ENCODE measurements at places on chromosomes 11 and 22. TPM values are rescaled to one million over a fixed set of nuclear protein-coding genes. Genes with fewer than 3 reads are reported as not detected.

- DNase-seq, result peak; percentile 47
- H3K27me3 ChIP-seq, result no peaks in the 10 kb centered on the region
- H3K4me3 ChIP-seq, result no peak overlapping the region
These were observed 31.7 kb downstream of the KIRREL3 start for GRCh38 chr11:126968915-126969314.

DNA sequence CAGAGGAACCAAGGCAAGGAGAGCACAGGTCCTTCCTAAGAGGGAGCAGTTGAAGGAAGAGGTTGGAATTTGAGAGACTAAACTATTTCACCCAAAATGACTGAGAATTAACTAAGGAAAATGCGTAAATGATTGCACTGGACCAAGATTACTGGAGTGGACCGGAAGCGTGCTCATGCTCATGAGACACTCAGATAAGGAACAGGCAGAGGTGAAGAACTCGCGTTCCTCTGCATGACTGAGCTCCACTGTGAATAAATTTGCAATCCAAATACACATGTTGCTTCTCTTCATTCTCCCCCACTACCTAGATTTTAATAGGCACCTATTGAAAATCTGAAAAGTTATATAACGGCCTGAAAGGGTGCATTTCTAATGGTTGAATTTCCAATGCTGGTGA is 207.0 kb downstream of the KIRREL3 start:
- no peaks in the 10 kb centered on the region for H3K27me3 ChIP-seq
- H3K36me3 ChIP-seq, result no peaks in the 10 kb centered on the region
- H3K4me3 ChIP-seq, result peak overlapping the region; percentile 49
- peak overlapping the region; percentile 91 for H3K27ac ChIP-seq

- H3K36me3 ChIP-seq, result no peaks in the 10 kb centered on the region
- no peaks in the 10 kb centered on the region for H3K27me3 ChIP-seq
- H3K4me1 ChIP-seq, result no peaks in the 10 kb centered on the region
- no peak for DNase-seq
- H3K27ac ChIP-seq, result no peak overlapping the region
- H3K4me3 ChIP-seq, result no peak overlapping the region
These were observed 48.0 kb downstream of the MCHR1 start for GRCh38 chr22:40727070-40727963.

DNA sequence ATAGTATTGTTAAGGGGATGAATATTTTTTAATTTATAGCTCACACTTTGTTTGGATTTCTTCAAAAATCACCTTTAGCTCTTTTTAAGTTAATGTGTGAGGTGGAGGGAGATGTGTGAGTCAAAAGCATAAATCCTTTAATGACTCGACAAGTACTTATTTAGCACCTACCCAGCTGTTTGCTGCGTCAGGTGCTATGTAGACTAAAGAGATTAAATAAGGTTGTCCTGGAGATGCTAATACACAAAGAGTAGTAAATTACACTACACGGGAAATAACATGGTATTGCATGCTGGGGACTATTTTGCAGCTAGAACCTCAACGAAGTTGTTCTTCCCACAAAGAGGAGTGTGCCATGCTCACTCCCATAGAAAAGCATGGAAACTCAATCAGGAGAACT is 583.3 kb upstream of the TENM4 start:
- no peak overlapping the region for H3K4me3 ChIP-seq
- no peak for DNase-seq
- H3K4me1 ChIP-seq, result no peaks in the 10 kb centered on the region
- no peaks in the 10 kb centered on the region for H3K27me3 ChIP-seq

The EXPH5 gene
- not detected for total RNA-seq
